Osteocyte (in vitro differentiated cells): ENCODE measurements at places on chromosomes 2 and 18. TPM values are rescaled to one million over a fixed set of nuclear protein-coding genes. Genes with fewer than 3 reads are reported as not detected.

The GREB1L gene
- 0.60 and 0.70 TPM in 2 replicates for total RNA-seq

The TMEM214 gene
- total RNA-seq, result 116 and 118 TPM in 2 replicates

DNA sequence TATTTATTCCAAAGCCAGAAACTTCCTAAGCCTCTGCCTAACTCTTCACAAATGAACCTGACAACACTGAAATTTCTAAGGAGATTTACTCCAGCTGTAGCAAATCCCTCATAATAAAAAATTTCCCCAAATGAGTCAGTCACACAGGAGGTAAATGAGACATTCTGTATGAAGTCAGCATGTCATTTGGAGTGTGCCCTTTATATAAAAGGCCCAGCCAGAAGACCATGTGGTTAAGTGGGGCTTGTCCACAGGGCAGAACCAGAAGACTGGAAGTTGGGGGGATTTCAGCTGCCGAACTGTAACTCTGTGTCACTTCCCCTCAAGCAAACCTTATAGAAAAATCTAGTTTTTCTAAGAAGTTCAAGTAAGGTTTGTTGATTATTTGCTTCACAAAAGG, 30.2 kb downstream of the NRP2 start:
- no peak for DNase-seq

- no peak for DNase-seq
Observed at GRCh38 chr2:210913461-210913860, 357.1 kb downstream of the CPS1 start.

DNA sequence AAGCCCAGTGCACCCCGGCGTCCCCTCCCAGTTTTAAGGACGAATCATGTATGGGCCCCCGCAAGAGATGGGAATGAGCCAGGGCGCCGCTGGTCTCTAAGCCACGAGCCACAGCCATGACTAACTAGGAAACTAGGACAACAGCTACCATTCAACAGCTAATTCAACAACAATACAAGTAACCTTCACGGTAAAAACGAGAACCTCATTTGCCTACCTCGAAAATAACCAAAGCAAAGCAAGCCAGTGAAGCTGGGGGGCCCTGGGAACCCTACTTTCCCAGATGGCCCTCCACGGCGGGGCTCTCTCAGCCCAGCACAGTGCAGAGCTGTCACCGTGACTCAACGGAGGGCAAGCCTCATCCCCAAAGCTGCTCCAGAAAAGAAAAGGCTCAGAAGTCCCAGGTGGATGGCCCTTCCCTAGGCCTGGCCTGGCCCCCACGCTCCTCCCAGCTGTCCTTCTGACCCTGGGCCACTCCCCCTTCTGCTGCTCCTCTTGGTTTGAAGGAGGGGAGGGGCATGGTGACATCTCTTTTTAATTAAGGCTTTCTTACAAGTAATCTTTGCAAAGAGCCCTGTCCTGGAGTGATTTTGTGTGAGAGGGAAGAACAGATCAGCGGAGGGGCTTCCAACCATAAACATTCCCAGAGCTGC, 126.3 kb downstream of the HDAC4 start:
- no peak for DNase-seq

DNA sequence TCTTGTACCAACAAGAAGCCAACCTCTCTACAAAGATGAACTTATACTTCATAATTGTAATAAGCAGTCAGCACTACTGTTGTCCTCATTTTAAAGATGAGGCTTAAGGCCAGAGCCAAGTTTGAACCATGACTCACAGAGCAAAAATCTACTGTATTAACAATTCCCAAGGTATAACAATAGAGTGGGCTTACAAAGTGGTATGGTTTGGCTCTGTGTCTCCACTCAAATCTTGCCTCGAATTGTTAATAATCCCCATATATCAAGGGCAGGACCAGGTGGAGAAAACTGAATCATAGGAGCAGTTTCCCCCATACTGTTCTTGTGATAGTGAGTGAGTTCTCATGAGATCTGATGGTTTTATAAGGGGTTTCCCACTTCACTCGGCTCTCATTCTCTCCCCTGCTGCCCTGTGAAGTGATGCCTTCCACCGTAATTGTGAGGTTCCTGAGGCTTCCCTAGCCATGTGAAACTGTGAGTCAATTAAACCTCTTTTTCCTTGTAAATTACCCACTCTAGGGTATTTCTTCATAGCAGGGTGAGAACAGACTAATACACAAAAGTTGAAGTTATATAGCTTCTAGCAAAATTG, 19.5 kb downstream of the MRPL44 start:
- no peak for DNase-seq

- DNase-seq, result no peak
Observed at GRCh38 chr2:221484761-221485502, 87.2 kb downstream of the EPHA4 start.

- DNase-seq, result no peak
Observed at GRCh38 chr2:43075054-43075593, 151.3 kb downstream of the ZFP36L2 start.

GRCh38 chr18:41940506-41941215, 14.4 kb upstream of the PIK3C3 start:
- DNase-seq, result no peak

GRCh38 chr2:235898766-235899165, 269.4 kb downstream of the GBX2 start:
- no peak for DNase-seq

DNA sequence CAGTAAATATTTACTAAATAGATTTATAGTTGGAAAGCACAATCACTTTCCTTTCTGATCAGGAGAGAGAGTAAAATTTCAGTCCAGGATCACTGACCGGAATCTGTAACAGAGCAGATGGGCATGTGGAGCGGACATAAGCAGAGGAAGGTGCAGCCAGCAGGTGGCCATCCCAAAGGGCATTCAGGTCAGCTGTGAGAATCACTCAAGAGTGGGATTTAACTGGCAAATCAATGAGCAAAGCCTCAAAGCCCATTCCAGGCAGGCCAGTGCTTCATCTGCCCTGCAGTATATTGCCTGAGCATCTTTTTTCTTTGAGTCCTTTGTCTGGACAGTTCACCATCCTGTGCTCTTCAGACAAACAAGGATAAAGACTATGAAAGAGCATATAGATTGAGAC, 166.4 kb upstream of the SLC14A2 start:
- no peak for DNase-seq

DNA sequence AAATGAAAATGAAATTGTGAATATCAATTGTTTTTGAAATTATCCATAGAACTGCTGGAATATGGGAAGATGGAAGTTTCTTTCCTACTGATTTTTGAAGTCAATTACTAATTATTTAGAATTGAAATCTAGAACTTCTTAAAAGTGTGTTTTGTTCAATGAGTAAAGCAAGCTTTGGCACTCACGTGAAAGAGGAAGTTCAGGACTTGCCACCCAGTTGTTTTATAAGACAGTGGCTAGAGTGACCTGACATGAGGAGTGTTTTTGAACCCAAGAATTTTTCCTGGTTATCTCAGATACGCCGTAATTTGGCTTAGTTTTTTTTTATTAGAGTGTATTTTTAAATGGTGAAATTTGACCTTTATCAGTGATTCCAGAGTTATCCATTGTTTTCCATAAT, 3.5 kb downstream of the MXD1 start:
- no peak for DNase-seq

- DNase-seq, result no peak
Observed at GRCh38 chr2:161170377-161170776, 10.1 kb downstream of the TANK start.

GRCh38 chr2:130916438-130916705, 79.7 kb downstream of the ARHGEF4 start:
- no peak for DNase-seq

GRCh38 chr18:11495441-11495840, 114.0 kb upstream of the SLC35G4 start:
- DNase-seq, result no peak
